Hepatocyte (in vitro differentiated cells): ENCODE measurements at places on chromosomes 7 and 10.
A peak's percentile ranks its signal among the peaks of the same experiment; 100 is the strongest.

DNA sequence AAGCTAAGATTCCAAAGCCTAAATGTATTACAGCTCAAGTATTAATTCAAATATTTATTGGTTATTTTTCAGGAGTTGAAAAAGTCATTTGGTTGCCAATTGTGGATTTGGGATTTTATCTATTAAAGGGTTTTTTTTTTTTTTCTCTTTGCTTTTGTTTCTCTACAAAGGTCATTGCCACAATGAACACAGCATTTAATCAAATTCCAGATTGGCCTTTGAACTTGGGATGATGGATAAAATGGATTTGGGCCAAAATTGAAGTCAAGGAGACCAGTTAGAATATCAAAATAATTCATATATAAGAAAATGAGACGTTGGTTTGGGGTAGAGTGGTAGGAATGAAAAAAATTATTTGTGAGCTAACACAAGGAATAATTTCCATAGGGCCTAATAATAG lies 9.6 kb downstream of the LIPN start:
- no peak for DNase-seq

DNA sequence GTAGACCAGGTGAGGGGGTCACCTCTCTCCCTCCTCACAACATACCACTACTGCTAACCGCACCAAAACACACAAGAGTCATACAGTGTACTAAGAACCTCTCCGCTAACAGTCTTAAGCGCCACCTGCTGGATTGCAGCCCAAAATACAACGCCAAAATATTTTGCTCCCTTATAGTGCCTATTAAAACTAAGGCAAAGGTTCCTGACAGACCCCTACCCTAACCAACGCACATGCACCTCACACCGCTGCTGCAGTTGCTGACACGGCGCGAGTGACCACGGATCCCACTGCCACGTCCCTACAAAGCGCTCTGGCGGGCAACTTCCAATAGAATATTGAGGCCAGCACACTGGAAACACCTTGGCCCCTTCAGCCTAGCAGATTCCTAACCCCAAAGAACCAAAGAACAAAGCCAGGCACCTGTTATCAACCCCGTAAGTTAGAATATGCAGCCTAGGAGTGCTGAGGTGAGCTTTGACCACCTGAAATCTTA lies 563.6 kb upstream of the SEMA3D start:
- peak; percentile 37 for DNase-seq

DNA sequence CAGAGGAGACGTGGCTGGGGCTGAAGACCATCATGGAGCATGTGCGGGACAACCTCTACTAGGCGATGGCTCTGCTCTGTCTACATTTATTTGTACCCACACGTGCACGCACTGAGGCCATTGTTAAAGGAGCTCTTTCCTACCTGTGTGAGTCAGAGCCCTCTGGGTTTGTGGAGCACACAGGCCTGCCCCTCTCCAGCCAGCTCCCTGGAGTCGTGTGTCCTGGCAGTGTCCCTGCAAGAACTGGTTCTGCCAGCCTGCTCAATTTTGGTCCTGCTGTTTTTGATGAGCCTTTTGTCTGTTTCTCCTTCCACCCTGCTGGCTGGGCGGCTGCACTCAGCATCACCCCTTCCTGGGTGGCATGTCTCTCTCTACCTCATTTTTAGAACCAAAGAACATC lies 22.0 kb upstream of the CPA5 start:
- no peak for DNase-seq

- DNase-seq, result peak; percentile 65
These were observed 2.2 kb upstream of the HSPB1 start for GRCh38 chr7:76300166-76300731.

DNA sequence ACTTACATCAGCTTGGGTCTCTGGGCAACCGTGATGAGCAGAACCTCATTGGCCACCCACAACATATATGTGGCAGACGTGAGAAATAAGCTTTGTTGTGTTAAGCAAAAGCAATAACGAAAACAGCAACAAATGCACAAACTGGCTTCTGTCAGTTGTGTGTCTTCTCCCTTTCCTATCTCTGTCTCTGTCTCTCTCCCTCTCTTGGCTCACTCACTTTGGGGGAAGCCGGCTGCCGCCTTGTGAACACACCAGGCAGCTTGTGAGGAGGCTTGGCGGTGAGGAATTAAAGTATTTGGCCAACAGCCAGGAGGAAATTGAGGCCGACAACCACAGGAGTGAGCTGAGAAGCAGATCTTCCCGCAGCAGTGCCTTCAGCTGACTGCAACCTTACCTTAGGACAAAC lies 21.9 kb upstream of the CDCA7L start:
- DNase-seq, result no peak

DNA sequence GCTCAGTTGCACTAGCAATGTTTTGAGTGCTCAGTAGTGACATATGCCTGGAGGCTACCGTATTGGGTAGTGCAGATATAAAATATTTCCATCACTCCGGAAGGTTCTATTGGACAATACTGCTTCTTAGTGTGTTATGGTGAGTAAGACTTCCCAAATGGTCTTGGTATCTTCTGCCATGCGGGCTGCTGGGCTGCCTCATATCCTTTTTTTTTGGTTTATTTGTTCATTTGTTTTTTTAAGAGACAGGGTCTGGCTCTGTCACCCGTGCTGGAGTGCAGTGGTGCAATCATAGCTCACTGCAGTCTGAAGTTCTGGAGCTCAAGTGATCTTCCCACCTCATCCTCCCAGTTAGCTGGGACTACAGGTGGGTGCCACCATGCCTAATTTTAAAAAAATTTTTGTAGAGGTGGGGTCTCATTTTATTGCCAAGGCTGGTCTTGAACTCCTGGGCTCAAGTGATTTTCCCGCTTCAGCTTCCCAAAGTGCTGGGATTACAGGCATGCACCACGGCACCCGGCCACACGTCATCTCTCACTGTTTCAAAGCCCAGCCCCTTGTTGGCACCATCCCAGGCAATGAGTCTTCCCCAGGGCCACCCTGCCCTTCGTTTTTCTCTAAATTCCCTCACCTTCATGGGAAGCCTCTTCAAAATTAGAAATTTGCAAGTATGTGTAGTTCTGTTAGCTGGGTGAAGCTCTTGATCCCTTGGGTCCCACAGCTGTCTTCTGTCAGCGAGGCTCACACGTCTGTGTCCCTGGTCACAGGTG lies 111.0 kb upstream of the KLF14 start:
- DNase-seq, result no peak

- DNase-seq, result peak; percentile 44
These were observed 4.1 kb downstream of the BLNK start for GRCh38 chr10:96267234-96267705.

DNA sequence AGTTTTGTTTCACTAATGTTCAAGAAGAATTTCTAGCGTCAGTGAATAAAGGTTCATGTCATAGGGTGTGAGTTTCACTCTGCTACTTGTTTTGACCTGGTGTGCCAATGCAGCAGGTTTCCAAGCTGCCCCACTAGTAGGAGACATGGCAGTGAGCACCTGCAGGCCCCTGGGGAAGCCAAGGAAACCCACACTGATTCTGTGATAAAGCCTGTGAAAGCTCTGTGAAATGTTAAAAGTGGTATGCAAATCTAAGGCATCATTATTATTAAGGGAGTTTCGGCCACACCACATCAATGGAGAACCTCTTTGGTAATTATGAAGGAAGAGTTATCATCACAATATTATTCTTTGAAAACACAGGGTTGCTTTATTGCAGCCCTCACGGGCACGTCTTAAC lies 46.4 kb downstream of the ABCB5 start:
- DNase-seq, result no peak

DNA sequence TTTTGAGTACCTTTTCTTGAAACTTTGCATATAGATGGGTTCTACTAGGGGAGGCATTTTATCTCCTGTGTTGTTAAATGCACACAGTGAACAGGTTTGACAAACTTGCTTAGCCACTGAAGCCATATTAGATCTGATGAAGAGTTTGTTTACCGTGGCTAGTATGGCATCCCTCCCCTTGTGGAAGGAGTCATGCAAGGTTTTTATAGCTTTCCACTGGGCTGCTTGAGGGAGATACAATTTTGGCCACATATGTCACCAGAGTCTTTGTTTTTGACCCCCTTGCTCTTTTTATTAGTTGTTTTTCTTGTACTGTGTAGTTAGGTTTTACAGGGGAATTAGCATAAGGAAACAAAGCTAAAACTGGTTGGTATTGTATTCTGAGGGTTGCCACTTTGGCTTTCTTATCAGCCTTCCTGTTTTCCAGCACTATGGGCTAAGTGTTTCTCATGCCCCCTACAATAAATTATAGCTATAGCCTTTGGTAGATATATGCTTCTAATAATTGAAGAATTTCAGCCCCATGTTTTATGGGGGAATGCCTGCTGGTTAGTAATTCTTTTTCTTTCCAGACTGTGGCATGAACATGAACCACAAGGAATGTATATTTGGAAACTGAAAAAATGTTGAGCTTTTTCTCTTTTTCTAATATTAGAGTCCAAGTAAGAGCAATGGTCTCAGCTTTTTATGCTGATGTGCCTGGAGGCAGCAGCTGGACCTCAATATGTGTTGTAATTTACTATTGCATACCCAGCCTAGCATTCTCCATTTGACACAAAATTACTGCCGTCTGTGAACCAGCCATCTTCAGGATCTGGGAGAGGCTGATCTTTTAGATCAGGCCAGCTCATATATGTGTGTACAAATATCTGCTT lies 18.4 kb upstream of the STEAP2 start:
- no peak for DNase-seq

DNA sequence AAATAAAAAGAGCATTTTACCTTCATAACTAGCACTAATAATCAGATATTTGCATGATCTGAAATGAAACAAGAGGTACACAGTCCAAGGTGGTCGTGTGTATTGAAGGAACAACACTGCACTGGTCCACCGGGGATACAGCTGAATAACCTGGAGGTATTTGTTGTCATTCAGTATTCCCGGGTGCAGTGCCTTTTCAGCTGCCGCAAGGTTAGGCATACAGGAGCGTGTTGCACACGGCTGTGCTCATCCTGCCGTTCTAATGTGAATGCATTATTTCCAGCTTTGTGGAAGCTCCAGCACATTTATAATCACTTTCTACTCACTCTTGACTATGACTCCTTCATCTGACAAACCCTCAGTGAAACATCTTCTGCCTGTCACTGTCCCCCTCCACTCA lies 377.8 kb downstream of the GFRA1 start:
- no peak for DNase-seq

- no peak for DNase-seq
These were observed 213.1 kb downstream of the FGFR2 start for GRCh38 chr10:121385136-121385535.

- no peak for DNase-seq
These were observed 152.9 kb downstream of the DYNC1I1 start for GRCh38 chr7:95925236-95925635.

GRCh38 chr10:34169131-34169530 lies 646.0 kb downstream of the PARD3 start:
- no peak for DNase-seq
